ENCODE measurements at places on chromosomes 3 and 15. TPM values are rescaled to one million over a fixed set of nuclear protein-coding genes. Genes with fewer than 3 reads are reported as not detected.

GRCh38 chr3:57840473-57840872 is 84.4 kb downstream of the SLMAP start:
- DNase-seq, result no peak

DNA sequence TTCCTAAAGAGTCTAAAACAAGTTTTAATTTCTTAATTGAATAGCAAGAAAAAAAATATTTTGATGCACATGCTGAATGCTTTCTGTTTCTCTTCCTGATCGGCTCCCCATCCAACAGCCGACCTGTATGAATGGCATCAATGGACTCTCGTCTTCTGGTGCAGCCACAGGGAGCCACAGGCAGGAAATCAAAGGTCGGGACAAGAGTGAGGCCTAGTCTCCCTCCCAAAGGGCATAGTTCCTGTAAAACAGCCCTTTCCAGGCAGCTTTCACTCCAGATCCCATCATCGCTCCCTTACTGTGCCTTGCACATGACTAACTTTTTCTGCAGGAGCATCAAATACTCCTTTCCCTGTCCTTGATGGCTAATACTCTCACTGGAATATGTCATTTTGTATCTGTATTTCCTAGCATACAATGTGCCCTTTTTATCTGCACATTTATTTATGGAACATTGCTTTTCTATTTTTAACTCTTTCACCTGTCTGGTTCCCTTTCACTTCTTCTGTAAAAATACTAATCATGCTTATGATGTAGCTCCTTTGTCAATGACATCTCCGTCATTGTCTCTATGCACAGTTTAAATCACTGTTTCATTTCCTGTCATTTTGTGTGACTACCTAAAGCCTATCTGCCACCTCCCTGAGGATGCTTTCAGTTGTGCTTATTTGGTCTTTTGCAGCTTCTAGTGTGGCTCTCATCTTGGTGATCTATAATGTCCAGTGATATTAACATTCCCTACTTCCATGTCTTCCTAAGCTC is 326.2 kb downstream of the CTNNB1 start:
- no peak for DNase-seq

- peak; percentile 31 for DNase-seq
These were observed 77.4 kb downstream of the RBPMS2 start for GRCh38 chr15:64697911-64698369.

The TRMT10C gene
- total RNA-seq, result 26.2 TPM

DNA sequence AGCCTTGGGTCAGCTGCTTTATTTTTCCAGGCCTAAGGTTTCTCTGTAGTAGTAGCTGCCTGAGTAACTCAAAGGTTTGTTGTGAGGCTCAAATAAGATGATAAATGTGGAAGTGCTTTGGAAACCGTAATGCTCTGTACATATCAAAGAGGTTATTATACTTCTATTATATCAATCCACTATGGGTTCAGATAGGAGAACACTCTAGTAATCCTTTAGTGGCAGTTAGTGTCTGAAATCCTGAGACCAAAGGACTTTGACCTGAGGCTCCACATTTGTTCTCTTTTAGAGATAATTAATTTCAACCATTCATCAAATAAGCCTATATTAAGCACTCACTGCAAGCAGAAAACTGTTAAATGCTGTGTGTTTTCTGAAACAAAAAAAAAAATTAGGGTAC is 128.6 kb upstream of the BCL6 start:
- no peak for DNase-seq
